ENCODE measurements at places on chromosomes 16 and 17.

DNA sequence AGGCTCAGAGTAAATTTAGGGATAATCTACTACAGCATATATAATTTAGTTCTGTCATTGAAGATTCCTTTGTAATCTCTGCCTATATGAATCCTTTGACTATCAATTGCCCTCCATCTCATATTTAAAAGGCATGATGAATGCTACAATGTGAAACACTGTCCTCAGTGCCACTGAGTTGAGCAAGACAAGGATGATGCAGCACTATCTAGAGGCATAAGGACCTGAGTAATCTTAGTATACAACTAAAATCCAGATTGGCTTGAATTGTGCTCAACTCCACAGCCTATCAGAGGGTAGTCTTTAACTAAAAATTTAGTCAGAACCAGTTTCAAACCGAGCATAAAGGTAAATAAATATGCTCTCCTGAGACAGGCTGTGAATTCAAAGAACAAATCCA is 11.6 kb upstream of the STRADA start:
- DNase-seq, result no peak

DNA sequence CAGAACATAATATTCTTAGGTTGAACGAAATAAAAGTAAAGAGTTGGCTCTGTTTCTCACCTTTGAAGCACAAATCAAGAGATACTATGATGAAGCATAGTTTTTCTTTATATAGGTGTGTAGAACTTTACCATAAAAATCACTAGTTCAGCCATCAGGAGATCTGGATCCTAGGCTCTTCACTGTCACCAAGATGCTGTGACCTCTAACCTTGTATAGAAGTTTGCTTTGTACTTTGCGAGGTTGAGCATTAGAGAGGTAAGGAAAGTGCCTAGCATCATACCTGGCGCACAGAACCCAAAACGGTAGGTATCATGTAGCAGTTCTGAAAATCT is 553 bp upstream of the CDC6 start:
- DNase-seq, result no peak

GRCh38 chr16:84790301-84790700 is 29.5 kb upstream of the CRISPLD2 start:
- no peak for DNase-seq

GRCh38 chr17:38996660-38997337 is 29.6 kb upstream of the FBXO47 start:
- DNase-seq, result no peak

GRCh38 chr17:67666028-67666427 is 51.7 kb upstream of the NOL11 start:
- no peak for DNase-seq

DNA sequence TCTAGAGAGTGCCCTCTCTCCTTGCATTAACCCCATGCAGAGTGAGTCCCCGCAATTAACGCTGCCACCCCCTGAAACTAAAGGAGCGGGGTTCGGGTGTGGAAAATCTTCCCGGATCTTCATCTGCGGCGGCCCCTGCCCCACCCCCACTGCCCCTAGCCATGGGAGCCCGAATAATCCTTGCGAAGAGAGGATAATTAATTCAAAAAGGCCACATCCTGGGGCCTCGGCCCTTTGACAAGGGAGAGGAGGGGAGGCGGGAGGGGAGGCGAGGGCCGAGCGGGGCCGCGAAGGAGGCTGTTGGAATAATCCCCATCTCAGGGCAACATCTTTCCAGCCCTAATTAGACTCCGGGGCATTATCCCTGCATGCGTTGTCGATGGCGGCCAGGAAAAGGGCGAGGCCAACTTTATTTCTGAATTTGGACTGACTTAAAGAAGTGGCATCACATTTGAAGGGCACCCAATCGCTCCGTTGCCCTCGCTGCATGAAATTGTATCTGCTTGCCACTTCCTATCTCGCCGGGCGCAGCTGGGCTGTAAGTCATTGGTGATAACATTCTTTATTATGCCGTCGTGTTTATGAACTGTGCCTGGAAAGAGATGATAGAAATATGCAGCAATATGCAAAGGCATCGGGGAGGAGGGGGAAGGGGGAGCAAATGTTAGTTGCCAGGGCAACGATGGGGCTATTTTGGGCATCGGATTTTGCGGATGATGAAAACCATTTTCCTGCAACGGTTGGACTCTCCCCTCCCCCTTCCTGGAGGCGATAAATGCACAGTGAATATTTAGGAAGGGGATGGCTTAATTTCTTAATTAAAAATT is 387.1 kb upstream of the TNRC6C start:
- peak; percentile 5 for DNase-seq

- no peak for DNase-seq
Measured at GRCh38 chr16:59296888-59297287, 562.8 kb upstream of the GOT2 start.

DNA sequence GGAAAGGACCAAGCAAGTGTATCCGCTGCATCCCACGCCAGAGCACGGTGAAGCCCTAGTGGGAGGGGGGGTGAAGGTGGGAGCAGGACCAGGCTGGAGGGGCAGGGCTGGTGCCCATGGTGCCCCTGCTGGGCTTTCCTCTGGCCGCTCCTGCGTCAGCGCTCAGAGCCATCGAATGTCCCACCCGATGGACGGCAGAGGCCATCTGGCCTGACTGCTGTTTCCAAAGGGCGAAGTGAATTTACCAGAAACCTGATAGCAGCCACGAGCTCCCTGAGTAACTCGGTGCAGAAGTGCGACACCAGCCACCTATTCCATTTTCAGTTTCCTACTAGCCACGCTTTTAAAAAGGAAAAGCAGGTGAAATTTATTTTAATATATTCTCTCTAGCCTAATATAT is 203.6 kb upstream of the CIBAR2 start:
- no peak for DNase-seq

GRCh38 chr16:17131351-17131750 is 339.4 kb downstream of the XYLT1 start:
- no peak for DNase-seq

DNA sequence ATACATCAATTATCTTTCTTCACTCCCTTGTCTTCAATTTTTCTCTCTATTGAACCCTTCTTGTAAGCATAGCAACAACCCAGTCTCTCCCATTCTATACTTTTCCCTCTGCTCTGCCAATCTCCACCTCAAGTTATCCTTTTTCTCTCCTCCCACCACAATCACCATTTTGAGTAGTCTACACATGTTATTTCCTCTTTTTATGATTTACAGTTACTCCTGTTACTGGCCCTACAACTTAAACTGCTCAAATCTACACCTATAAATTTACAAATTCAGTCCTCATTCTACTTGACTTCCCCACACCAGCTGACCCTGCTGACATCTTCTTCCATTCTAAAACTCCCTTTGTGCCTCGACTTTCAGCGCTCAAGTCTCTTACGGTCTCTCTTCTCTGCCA is 84.6 kb downstream of the SPAG9 start:
- DNase-seq, result no peak

DNA sequence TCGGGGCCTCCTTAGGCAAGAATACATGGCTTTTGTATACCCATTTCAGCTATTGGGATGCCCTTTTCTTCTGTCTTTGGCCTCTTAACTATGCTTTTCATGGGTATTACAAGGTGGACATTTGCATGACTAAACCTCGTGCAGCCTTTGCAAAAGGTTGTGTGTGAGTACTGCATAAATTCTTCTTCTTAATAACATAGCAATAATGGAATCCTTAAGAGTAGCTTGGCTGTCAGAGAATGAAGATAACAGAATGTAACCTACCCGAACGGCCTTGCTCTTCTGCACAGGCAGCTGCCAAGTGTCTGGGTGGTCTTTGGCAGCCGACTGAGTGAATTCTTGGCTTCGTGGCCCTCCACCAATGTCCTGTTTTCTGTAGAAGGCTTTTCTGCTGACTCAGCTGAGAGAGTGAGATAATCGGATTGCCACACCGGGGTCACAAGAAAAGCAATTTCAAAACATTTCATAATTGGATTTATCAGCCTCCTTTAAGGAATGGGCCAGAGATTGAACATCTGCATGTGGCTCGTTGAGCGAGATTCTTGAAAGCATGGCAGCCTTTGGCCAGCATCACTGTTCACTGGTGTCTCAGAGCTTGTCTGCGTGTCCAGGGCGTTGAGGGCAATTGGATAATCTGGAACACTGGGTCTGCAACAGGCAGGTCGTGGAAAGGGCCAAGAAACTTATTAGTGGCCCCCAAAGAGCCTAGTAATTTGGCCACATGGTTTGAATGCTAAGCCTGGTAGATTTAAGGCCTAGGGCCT is 13.4 kb downstream of the IRF8 start:
- no peak for DNase-seq

- no peak for DNase-seq
Measured at GRCh38 chr17:49439673-49440571, 25.2 kb upstream of the PHB1 start.

DNA sequence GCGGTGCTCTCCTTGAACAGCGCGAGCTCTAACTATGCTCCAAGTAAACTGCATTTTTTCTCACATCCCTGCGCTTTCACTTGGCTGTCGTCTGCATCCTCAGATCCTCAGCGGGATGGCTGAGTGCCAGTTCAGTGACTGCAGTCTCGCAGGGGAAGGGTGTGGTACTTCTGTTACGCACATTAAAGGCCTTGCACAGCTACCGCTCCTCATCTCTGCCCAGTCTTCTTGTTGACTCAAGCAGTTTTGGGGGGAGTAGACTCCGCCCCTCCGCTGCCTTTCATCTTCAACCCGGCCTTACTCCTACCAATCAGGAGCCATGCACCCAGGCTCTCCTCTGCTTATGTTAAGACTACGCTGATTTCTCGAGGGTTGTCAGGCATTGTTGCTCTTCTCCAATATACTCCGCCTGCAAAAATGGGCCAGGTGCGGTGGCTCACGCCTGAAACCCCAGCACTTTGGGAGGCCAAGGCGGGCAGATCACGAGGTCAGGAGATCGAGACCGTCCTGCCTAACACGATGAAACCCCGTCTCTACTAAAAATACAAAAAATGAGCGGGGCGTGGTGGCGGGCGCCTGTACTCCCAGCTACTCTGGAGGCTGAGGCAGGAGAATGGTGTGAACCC is 10.0 kb downstream of the ATP5PD start:
- DNase-seq, result peak; percentile 96

- DNase-seq, result no peak
Measured at GRCh38 chr17:20993863-20994778, 48.7 kb downstream of the USP22 start.

DNA sequence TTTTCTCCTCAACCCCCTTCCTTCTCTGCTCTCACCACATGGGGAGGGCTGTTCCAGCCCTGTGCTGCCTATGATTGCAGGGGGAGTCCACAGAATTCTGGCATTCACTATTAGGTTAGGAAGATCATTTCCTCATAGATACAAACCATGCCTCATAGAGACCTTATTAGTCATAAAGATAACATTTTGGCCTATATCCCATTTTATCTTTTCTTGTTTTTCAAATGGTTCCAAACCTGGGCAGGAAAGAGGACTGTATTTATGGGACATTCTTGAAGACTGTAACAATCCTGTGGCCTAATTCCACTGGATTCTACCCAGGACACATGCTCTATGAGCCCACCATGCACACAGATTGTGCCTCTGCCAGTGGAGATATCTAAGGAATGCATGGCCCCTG is 51.7 kb downstream of the ASIC2 start:
- no peak for DNase-seq

DNA sequence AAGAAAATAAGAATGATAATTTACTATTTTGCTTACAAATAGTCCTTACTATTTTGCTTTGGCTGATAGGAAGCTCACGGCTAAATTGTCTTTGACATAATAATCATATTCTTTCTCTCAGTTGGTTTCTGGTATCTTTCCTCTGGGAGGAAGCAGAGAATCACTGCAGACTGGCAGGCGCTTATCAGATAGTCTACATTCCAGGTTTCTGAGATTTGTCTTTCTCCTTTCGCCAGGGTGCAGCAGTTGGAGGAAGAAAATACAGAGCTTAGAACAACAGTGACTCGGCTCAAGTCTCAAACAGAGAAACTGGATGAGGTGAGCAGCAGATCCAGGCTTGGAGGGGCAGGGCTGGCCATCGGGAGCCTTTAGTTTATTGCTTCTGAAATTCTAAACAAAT is 136.1 kb downstream of the RAB11FIP4 start:
- no peak for DNase-seq

DNA sequence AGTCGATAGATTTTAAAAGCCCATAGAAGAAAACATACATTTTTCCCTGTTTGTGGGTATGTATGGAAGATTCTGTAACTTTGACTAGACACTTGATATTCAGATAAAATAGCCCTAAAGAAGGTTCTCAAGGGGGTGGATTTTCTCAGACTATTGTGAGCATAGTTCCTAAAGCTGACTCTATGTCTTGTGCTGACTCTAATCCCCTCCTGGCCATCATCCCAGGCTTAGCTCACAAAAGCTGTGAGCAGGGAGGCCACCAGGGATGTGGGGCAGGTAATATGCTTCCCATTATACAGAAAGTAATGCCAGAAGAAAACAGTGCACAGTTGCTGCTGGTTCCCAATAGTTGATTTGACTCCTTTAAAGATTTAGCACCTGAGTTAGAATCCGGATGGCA is 32.0 kb downstream of the CDH13 start:
- DNase-seq, result no peak

DNA sequence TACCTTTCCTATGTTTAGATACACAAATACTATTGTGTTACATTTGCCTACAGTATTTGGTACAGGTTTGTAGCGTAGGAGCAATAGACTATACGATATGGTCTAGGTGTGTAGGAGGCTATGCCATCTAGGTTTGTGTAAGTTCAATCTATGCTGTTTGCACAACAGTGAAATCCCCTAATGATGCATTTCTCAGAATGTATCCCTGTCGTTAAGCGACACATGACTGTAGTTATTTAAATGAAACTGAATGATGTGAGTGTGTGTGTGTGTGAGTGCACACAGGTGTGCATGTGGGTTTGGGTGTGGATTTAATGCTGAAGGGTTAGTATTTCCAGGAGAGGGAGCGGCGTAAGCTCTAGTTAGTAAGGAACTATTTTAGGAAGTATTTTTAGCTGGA is 34.6 kb upstream of the SMIM36 start:
- DNase-seq, result no peak

GRCh38 chr17:79036596-79036995 is 12.6 kb downstream of the C1QTNF1 start:
- no peak for DNase-seq

- DNase-seq, result no peak
Measured at GRCh38 chr17:64126918-64127317, 3.0 kb downstream of the ERN1 start.

DNA sequence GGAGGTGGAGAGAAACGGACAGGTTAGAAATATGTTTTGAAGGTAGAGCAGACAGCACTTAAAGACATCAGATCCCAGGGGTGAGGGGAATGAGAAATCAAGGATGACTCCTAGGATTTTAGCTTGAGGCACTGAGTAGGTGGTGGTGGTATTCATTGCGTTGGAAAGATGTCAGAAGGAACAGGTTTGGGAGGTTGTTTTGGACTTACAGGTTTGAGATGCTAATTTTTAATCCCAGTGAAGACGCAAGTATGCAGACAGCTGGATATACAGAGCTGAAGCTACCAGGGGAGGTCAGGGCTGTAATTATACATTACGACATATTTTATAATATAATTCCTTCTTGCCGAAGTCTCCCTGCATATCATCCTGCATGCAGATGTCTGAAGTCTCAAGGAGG is 433.3 kb downstream of the XYLT1 start:
- no peak for DNase-seq

- no peak for DNase-seq
Measured at GRCh38 chr16:88735616-88736015, 29.3 kb downstream of the CTU2 start.
